ENCODE measurements at places on chromosomes 3 and 15.

DNA sequence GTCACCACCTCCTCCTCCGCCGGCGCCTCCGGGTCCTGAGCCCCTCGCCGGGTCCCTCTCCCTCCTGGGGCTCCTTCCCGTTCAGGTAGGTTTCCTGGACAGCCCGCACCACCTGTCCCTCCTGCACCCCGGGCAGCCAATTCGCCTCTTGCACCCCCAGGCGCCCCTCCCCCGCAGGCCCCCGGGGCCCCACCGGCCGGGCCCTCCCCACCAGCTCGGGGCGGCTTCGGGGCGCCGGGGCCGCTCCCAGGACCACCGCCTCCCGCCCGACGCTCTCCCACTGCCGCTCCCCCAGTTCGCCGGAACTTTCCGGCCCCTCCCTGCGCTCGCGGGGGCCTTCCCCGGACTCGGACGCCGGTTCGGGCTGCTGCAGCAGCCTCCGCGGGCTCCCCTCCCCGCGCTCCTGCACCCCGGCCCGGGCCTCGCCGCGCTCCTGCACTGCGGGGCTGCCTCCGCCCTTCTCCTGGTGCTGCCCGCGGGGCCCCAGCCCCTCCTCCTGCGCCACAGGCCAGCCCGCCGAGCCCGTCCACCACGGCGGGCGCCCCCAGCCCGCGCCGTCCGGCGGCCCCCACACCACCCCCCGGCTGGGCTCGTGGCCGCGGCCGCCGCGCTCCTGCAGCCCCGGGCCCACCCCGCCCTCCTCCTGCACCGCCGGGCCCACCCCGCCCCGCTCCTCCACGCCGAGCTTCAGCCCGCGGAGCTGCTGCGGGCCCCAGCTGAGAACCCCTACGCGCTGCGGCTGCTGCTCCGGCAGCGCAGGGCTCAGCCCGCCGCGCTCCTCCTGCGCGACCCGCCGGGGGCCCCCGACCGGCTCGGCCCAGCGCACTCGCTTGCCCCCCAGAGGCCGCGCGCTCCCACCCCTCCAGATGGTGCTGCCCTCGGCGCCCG lies 587 bp upstream of the TNK2 start:
- DNase-seq = no peak

GRCh38 chr3:45537970-45538640 lies 56.4 kb upstream of the LIMD1 start:
- DNase-seq = no peak

DNA sequence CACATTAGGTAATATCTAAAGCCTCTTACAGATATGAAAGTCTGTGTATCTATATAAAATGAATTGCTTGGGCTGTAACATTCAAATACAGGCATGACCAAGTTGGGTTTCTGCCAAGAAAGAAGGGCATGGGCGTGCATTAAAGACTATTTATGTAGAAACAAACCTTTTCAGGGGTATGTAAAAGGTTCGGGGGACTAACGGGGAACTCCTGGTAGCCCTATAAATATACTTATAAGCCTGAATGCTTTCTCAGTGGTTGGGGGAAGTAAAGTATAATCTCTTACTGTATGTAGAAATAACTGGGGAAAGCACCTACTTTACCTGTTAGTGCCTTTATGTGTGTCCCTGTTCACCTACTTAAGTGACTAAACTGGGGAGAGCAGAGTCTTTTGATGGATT lies 154.5 kb upstream of the TBL1XR1 start:
- no peak for DNase-seq

GRCh38 chr3:195147649-195148080 lies 123.3 kb downstream of the XXYLT1 start:
- DNase-seq = no peak

DNA sequence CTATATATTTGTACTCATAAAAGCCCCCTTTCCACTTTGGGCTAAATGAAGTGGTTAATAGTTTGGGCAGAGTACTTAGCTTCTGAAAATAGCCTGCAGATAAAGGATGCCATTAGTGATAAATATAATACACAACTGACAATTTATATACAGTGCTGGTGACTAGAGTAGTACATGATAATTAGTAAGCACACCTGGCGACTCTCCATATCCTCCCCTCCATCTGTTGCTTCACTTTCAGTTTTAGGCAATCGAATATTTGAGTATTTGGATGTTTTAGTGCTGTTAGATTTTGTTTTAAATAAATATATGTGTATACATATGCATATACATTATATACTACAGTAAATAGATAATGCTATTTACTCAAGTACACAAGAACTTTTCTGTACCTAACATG lies 35.9 kb upstream of the CHMP2B start:
- DNase-seq = no peak

DNA sequence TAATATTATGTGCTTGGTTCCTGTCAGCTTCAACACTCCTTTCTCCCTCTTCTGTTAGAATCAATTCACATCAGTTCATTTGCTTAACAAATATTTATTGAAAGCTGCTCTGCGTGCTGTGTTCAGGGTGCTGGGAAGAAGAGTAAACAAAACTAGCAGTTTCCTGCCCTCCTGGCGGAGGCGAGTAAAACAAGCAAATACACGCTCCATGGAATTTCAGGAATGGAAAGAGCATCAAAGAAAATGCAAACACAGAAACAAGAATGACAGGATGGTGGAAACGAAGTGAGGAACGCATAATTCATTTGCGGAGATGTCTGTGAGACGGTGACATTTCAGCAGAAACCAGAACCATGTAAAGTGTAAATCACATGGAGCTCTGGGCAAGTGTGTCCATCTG lies 49.4 kb upstream of the SPTSSB start:
- DNase-seq = no peak

DNA sequence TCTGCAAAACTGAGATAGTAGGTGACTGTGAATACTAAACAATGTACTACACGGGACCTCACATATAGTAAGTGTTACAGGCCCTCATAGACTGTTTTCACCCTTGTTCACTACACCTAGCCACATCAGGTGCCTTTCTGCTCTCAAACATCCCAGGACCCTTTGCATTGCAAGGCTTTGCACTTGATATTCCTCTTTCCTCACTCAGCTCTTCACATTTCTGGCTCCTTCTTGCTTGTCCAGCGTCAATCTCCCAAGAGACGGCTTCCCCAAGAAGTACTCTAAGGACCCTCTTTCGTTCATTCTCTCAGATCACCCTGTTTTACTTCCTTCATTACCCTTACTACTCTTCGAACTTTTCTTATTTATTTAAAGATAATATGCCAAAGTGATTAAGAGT lies 10.0 kb downstream of the DENND4A start:
- DNase-seq = no peak

DNA sequence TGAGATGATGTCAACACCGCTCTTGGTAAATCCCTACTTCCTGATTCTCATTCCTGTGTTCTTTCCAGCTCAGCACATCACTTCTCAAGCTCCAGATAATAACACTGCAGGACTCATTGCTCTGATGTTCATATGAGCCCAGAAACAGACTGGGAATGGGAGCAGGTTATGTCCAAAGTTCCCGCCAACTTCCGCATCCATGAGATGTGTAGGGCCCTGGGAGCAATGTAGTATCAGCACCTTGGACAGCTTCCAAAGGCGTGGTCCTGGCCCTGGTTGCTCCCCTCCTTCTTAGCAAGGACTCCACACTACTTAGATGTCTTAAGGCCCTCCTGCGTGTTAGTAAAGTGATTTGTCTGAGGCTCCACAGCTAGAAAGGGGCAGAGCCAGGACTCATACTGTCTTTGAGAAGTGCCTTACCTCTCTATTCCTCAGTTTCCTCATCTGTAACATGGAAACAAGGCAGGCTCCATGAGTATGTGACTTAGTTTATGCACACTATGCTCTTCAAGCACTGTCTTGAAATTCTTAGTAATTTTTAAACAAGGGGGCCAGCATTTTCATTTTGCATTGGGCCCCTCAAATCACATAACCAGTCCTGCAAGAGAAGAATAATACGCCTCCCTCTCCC lies 27.9 kb upstream of the SLC6A1 start:
- DNase-seq = no peak

GRCh38 chr15:28946803-28947202 lies 61.0 kb downstream of the APBA2 start:
- no peak for DNase-seq

- DNase-seq = no peak
Measured at GRCh38 chr3:137219801-137220445, 262.1 kb downstream of the IL20RB start.

- DNase-seq = no peak
Measured at GRCh38 chr3:188316723-188317070, 162.7 kb downstream of the LPP start.

GRCh38 chr3:148221303-148221702 lies 476.4 kb upstream of the AGTR1 start:
- no peak for DNase-seq

GRCh38 chr15:82952158-82953081 lies at the start of gene HOMER2:
Gene HOMER2, minus strand, starts transcription at chr15:82952720. Its CDS starts 185 bp downstream, at chr15:82952535.
- no peak for DNase-seq

- peak; percentile 15 for DNase-seq
Measured at GRCh38 chr15:52520421-52520820, 8.3 kb downstream of the MYO5A start.

DNA sequence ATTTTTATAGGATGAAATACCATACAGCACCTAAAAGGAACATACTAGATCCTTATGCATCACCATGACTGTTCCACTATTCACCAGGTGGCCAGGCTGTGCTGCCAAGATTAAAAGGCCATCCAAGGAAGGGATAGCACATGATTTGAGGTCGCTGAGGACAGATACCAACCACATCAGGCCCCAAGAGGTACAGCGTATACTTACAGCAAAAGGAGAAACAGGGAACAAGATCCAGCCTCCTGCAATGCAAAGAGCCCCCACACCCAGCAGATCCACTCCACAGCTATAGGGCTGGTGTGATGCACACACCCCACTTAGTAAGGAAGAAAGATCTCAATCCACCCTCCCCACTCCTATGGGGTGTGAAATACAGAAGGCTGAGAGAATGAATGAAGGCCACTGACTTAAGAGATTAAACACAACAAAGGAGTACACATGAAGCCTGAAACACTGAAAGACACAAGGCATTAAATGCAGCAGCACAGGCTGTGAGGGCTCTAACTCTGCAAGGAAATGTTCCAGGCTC lies 32.0 kb upstream of the ZNF445 start:
- no peak for DNase-seq

DNA sequence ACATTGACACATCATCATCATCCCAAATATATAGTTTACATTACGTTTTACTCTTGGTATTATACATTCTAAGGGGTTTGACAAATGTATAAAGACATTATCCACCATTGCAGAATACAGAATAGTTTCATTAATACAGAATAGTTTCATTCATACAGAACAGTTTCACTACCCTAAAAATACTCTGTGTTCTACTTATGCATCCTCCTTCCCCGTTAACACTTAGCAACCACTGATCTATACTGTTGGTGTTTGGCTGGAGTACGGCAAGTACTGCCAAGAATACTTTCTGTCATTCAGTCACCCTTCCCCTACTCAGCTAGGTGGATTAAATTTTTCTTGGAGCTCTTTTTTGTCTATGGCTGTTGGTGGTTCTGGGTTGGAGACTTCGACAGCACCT lies 33.4 kb downstream of the LEKR1 start:
- no peak for DNase-seq

GRCh38 chr3:63877737-63878393 lies 14.2 kb downstream of the ATXN7 start:
- no peak for DNase-seq

DNA sequence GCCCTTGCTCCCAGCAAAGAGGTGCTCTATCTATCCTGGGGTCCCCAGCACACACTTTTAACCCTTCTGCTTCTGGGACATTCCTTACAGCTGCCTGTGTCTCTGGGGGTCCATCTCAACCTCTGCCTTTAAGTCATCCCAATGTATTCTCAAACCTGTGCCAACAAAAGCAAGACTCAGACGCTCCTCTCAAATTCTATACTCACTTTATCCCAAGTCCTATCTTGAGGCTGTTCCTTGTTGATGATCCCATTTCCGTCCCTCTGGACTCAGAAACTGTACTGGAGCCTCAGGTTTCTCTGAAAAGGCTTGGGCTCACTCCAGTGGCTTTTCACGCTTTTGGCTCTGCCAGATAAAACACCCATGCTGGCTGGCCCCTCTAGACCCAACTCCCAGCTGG lies 69.7 kb downstream of the XXYLT1 start:
- no peak for DNase-seq

DNA sequence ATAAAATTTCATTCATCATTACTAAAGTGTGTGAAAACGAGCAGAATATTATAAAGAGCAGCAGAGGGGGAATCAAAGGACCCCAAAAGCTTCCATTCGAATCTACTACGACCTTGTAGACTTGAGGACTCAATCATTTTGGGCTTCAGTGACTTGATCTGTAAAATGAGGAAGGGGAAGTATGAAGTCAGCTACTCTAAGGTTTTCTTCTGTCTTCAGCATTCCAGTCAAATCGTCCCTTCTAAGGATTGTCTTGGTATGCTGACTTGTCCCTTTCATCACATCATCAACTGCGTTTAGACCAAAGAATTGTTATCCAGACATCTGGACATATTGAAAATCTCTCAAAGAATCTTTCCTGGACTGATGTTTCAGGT lies 44.8 kb downstream of the PLD1 start:
- DNase-seq = no peak

DNA sequence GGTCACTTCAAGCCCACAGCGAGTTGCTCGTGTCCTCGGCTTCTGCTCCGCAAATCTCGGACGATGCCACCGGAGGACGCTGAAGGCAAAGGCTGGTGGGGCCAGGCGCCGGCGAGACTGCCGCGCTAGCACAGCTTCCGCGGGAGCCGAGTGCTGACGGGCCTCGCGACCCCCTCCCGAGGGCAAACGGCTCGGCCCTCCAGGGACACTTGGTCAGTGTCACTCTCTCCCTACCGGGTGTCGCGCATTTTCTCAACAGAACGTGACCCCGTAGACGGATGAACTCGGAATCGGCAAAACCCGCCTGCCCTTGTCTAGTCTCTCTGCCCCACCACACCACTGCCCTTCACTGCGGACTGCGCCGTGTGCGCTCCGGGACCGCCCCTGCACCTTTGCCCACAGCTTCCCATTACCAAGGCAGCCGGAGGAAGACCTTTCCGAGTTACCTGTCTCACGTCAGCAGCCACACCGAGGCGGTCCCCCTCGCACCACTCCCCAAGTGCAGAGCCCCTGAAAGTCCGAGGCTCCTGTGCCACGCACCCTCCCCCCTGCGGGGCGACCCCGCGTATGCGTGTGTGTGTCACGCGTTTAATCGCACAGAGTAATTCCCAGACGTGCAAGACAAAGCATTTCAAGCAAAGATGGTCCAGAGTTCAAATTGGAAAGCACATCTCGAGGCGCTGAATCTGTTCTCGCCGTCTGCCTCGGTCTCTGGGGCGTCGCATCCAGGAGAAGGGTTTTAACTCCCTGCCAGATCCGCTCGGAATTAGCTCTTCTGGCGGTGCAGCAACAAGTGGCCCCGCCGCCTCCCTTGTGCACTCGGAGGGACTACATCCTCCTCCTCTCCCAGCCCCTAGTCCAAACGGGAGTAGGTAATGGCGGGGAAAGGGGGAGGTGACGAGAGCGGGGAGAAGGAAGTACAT lies 245.0 kb upstream of the TOPAZ1 start:
- DNase-seq = no peak

- DNase-seq = no peak
Measured at GRCh38 chr15:72037321-72037720, 80.6 kb downstream of the MYO9A start.

DNA sequence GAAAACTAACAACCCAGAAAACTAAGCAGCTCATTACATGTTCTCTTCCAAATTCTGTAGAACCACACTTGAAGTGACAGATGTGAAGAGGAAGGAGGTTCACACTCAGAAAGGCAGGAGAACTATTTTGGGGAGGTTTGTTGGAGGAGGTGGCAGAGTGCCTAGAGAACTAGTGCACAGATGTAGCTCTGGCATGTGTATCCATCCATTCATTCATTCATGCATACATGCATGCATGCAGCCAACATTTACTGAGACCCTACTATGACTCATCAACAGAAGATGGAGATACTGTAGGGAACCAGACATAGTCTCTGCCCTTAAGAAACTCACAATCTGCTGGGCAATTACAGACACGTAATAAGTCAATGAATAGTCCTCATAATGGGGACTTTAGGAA lies 116.7 kb downstream of the ERC2 start:
- no peak for DNase-seq
